ENCODE measurements at places on chromosomes 6 and 20.

DNA sequence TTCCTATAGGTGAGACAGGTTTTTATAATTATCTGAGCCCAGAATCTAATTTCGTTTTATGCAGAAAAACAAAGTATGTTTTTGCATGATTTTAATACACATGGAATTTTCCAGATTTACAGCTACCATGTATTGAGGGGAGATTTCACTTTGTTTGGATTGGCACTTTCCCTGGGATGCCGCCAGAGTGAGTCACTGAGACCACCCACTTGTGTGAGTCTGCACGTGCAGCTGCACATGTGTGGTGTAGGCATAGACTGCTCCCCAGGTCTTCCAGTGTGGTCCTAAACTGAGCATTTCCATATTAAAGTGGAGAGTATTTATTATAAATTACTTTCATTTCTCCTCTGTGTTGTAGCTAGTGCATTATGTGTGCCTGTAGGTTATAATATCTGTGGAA lies 186.8 kb downstream of the UBE3D start:
- H3K27ac ChIP-seq = no peak overlapping the region
- no peak overlapping the region for H3K4me3 ChIP-seq
- no peaks in the 10 kb centered on the region for H3K4me1 ChIP-seq

GRCh38 chr20:15196547-15197255 lies 859.3 kb upstream of the FLRT3 start:
- H3K27ac ChIP-seq = no peak overlapping the region
- H3K36me3 ChIP-seq = no peaks in the 10 kb centered on the region
- H3K4me1 ChIP-seq = no peaks in the 10 kb centered on the region
- H3K27me3 ChIP-seq = no peaks in the 10 kb centered on the region
- DNase-seq = no peak

DNA sequence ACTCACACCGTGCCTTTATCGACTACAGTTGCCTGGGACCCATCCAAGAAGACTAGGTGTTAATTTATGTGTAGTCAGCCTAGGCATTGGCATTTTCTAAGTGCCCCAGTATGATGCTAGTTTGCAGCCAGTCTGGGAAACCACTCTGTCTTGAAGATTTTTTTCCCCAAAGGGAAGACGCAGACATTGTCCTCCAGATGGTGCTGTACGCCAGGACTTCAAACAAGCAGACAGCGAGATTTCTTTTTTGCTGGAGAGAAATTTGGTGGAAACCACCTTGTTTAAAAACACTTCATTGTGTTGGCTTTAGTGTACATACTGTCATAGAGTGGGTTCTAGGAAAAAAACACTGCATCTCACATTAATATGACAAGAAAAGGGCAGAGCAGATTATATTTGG lies 30.0 kb downstream of the ALDH5A1 start:
- H3K27me3 ChIP-seq = no peaks in the 10 kb centered on the region
- H3K36me3 ChIP-seq = peaks cover 8% of the 10 kb centered on the region
- no peak overlapping the region for H3K4me3 ChIP-seq
- DNase-seq = peak; percentile 70
- H3K4me1 ChIP-seq = peaks cover 64% of the 10 kb centered on the region

GRCh38 chr6:19463250-19463649 lies 373.9 kb upstream of the ID4 start:
- no peaks in the 10 kb centered on the region for H3K4me1 ChIP-seq
- DNase-seq = no peak
- no peaks in the 10 kb centered on the region for H3K36me3 ChIP-seq
- H3K4me3 ChIP-seq = no peak overlapping the region
- H3K27ac ChIP-seq = no peak overlapping the region

- H3K36me3 ChIP-seq = no peaks in the 10 kb centered on the region
- H3K4me3 ChIP-seq = no peak overlapping the region
- no peaks in the 10 kb centered on the region for H3K4me1 ChIP-seq
- DNase-seq = no peak
Measured at GRCh38 chr20:53048387-53048786, 76.2 kb downstream of the TSHZ2 start.

DNA sequence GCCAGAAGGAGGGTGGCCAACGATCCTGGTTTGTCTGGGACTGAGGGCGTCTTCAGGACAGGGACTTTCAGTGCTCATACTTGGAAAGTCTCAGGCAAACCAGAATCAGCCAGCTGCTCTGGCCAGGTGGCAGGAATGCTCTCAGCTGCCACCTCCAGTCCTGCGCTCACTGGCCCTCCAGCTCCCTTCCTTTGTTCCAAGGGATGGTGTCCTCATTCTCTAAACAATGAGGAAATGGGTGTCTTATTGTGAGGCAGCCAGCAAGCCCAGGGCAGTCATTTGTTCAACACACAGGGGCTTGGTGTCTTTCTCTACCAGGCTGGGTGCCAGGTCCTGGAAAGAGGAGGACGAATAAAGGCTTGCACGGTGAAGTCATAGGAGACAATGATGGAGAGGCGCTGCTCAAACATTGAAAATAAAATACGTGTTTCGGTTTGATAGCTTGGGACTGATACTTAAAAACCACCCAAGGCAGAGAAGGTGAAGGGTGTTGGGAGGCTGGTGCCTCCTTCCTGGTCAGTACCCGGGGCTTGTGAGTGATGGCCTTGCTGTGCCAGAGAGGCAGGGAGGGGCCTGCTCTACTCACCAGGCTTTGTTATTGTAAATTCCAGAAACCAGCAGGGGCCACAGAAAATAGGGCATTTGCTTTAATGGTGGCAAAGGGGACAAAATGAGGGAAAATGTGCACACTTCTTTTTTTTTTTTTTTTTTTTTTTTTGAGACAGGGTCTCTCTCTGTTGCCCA lies 11.3 kb upstream of the TMEM181 start:
- no peak for DNase-seq
- no peak overlapping the region for H3K4me3 ChIP-seq
- no peaks in the 10 kb centered on the region for H3K4me1 ChIP-seq

DNA sequence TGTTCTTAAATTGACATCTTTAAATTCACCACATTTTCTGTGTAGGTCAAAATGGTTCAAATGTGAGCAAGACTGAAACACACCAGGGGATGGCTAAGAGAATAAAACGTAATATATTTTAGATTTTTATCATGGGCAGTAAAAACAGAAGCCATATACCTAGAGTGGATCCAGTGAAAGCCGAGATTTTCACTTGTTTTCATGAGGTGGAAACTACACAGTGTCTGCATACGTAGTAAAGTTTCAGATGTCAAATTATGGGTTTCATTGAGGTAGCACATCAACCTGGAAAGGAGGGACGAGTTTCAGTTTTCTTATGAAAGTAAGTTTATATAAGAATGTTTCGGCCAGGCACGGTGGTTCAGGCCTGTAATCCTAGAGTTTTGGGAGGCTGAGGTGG lies 25.9 kb downstream of the METTL24 start:
- DNase-seq = no peak
- H3K36me3 ChIP-seq = no peaks in the 10 kb centered on the region
- H3K27ac ChIP-seq = no peak overlapping the region
- no peak overlapping the region for H3K4me3 ChIP-seq

DNA sequence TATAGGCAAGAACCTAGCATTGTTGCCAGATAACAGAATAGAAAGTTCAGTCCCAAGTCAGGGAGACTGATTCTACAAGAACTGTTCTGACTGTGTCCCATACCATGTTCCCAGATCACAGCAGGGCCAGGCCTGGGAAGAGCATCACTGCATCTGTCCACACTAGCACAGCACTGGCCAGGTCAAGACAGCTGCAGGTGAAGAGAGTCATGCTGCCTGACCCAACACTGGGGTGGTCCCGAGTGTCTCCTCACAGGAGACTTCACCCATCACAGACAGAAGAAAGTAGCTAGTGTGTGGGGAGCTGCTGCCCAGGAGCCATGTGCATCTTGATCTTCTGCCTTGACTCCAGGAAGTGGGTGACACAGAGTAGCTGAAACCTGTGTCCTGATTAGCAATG lies 1.3 kb upstream of the CST9L start:
- H3K4me1 ChIP-seq = no peaks in the 10 kb centered on the region
- DNase-seq = no peak
- H3K27me3 ChIP-seq = peaks cover 5% of the 10 kb centered on the region

DNA sequence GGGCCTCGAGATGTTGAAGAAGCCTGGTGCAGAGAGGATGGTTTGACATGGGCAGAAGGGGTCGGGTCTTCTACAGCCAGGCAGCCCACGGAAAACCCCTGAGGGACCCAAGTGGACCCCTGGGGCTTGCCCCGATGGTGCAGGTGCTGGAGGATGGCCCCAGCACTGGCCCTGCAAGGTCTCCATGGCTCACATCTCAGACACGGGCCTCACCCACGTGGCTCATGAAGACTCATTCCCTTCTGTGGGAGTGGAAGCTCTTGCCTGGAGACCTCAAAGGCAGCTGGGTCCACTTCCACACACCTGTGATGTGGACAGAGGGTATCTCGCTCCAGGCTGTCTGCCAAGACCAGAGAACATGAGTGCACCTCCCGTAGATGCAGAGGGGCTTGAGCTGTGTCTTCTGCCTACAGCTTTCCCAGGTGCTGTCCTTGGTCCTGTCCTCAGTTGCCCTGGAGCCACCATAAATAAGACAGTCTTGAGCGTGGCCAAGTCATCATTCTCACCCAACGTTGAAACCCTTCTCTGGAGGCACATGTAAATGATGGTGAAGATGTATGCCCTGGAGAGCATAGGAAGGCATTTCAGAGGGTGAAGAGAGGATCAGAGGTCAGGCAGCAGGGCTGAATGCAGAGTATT lies 108.0 kb downstream of the SYNDIG1 start:
- DNase-seq = peak; percentile 37
- no peak overlapping the region for H3K4me3 ChIP-seq
- no peak overlapping the region for H3K27ac ChIP-seq
- H3K4me1 ChIP-seq = no peaks in the 10 kb centered on the region
- H3K27me3 ChIP-seq = no peaks in the 10 kb centered on the region

- DNase-seq = no peak
- peaks cover 11% of the 10 kb centered on the region for H3K36me3 ChIP-seq
- H3K4me3 ChIP-seq = no peak overlapping the region
Measured at GRCh38 chr20:17655286-17655651, 26.8 kb downstream of the RRBP1 start.

- H3K4me3 ChIP-seq = no peak overlapping the region
- peaks cover 10% of the 10 kb centered on the region for H3K36me3 ChIP-seq
- no peaks in the 10 kb centered on the region for H3K4me1 ChIP-seq
- H3K27me3 ChIP-seq = no peaks in the 10 kb centered on the region
Measured at GRCh38 chr20:17663040-17663399, 19.0 kb downstream of the RRBP1 start.

DNA sequence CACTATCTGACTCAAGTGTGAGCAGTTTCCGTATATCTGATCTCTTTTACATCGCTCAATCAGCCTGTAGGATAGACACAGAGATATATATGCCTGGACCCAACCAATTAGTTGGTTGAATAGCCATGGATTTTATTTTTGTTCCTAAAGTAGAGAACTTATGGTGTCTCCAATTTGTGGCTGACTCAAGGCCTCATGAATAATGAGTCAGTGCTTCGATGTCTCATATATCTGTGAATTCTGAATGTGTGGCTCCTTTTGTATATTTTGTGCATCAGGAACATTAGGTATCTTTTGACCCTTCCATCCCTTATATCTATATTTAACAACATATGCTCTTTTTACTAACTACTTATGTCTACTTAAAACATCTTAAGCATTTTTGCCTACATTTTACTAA lies 64.5 kb downstream of the OR2B2 start:
- H3K4me3 ChIP-seq = no peak overlapping the region
- DNase-seq = no peak
- no peaks in the 10 kb centered on the region for H3K36me3 ChIP-seq
- H3K27me3 ChIP-seq = no peaks in the 10 kb centered on the region

- peaks cover 75% of the 10 kb centered on the region for H3K4me1 ChIP-seq
- H3K27ac ChIP-seq = peak overlapping the region; percentile 99
- no peaks in the 10 kb centered on the region for H3K27me3 ChIP-seq
- H3K4me3 ChIP-seq = peak overlapping the region; percentile 88
- DNase-seq = no peak
Measured at GRCh38 chr20:63736893-63737694, 630 bp downstream of the LIME1 start.

GRCh38 chr20:36154700-36155628 lies at the start of gene EPB41L1:
Gene EPB41L1, plus strand, starts transcription at chr20:36154740. Its CDS starts 19,038 bp downstream, at chr20:36173778.
- no peak for DNase-seq
- no peaks in the 10 kb centered on the region for H3K36me3 ChIP-seq
- H3K4me3 ChIP-seq = peak within 1 kb of the TSS; percentile 48

DNA sequence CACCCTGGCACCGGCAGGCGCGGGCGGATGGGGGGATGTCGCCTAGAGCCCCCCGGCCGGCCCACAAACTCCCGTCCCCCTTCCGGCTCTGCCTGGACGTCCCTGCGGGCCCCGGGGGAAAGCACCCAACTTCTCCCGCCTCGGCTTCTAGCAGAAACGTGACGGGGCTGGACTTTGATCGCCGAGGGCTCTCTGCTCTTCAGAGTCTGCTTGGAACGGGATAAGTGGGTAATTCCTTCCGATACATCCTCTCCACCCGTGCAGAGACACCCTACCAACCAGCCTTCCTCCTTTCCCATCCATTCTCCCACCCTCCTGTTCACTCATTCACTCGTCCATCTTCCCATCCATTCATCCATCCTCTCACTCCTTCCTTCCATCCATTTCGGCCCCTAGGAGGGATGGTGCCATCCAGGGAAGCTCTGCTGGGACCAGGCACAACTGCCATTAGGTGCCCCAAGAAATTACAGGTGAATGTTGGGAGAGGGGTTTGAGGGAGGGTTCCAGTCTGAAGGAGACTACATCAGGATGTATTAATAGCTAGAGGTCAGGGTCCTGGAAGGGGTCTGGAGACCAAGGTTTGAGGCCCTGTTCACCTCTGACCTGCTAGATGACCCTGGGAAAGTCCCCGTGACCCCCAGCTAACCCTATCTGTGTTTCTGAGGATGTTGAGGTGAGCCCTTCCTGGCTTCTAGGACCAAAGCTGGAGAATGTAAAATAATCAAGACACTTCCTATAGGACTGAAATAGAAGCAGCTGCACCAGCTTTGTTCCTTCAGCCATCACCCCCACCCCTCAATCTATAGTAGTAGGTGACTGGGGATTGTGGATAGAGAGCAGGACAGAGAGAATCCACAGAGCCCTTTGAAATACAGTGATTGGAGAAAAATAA lies 538 bp downstream of the TTLL9 start:
- H3K4me3 ChIP-seq = peak overlapping the region; percentile 43
- H3K36me3 ChIP-seq = no peaks in the 10 kb centered on the region
- peaks cover 61% of the 10 kb centered on the region for H3K27me3 ChIP-seq
- H3K4me1 ChIP-seq = no peaks in the 10 kb centered on the region
- no peak for DNase-seq

GRCh38 chr20:17720755-17721154 lies 21.0 kb downstream of the BANF2 start:
- H3K4me1 ChIP-seq = no peaks in the 10 kb centered on the region
- no peak overlapping the region for H3K4me3 ChIP-seq
- H3K27me3 ChIP-seq = no peaks in the 10 kb centered on the region

DNA sequence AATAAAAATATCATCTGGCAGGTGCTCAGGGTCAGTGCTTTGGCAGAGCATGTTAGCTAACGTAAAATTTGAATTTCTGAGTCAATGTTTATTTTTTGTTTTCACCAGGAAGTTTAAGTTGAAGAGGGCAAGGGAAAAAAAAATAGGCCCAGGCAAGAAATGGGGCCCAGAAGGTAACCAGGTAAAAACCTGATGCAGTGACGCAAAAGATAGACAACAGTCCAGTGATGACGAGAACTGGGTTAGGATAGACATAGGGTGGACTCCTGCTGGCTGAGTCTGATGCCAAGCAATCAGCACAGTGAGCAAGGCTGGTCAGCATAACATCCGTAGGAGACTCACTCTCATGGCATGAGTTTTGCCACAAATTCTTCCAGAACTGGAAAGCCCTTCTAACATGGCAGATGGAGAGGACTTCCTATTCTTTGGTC lies 42.2 kb downstream of the ZHX3 start:
- H3K27me3 ChIP-seq = no peaks in the 10 kb centered on the region
- DNase-seq = no peak
- H3K4me1 ChIP-seq = no peaks in the 10 kb centered on the region
- H3K27ac ChIP-seq = no peak overlapping the region
- no peak overlapping the region for H3K4me3 ChIP-seq
